ENCODE measurements at places on chromosomes 3 and 15. TPM values are rescaled to one million over a fixed set of nuclear protein-coding genes. Genes with fewer than 3 reads are reported as not detected.
A peak's percentile ranks its signal among the peaks of the same experiment; 100 is the strongest.

GRCh38 chr3:57927166-57927565, 81.1 kb upstream of the FLNB start:
- H3K4me3 ChIP-seq = no peak overlapping the region
- H3K36me3 ChIP-seq = peaks cover 25% of the 10 kb centered on the region
- no peak for DNase-seq
- H3K27me3 ChIP-seq = no peaks in the 10 kb centered on the region
- H3K27ac ChIP-seq = no peak overlapping the region

The TERC gene
- 204 TPM for total RNA-seq

The MESP1 gene
- 2.7 TPM for total RNA-seq

DNA sequence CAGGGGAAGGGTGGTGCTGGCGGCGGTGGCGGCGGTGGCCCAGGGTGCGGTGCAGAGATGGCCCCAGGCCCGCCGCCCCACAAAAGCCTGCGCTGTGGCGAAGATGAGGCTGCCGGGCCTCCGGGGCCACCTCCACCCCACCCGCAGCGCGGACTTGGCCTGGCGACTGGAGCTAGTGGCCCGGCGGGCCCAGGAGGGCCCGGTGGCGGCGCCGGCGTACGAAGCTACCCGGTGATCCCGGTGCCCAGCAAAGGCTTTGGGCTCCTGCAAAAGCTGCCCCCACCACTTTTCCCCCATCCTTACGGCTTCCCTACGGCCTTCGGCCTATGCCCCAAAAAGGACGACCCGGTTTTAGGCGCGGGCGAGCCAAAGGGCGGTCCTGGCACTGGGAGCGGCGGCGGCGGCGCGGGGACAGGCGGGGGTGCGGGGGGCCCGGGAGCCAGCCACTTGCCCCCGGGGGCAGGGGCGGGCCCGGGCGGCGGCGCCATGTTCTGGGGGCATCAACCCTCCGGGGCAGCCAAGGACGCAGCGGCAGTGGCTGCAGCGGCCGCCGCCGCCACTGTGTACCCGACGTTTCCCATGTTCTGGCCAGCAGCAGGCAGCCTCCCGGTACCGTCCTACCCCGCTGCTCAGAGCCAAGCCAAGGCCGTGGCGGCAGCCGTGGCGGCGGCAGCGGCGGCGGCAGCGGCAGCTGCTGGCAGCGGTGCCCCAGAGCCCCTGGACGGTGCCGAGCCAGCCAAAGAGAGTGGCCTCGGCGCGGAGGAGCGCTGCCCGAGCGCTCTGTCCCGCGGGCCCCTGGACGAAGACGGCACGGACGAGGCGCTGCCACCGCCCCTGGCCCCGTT, 1.6 kb downstream of the SKOR1 start:
- no peaks in the 10 kb centered on the region for H3K36me3 ChIP-seq
- H3K4me1 ChIP-seq = peaks cover 66% of the 10 kb centered on the region
- peaks cover 50% of the 10 kb centered on the region for H3K27me3 ChIP-seq
- no peak overlapping the region for H3K27ac ChIP-seq

GRCh38 chr3:83807511-83807910, 1151.3 kb upstream of the CADM2 start:
- no peak for DNase-seq
- no peaks in the 10 kb centered on the region for H3K27me3 ChIP-seq
- no peaks in the 10 kb centered on the region for H3K36me3 ChIP-seq
- H3K4me3 ChIP-seq = no peak overlapping the region
- no peak overlapping the region for H3K27ac ChIP-seq
- H3K4me1 ChIP-seq = no peaks in the 10 kb centered on the region

The TOMM70 gene
- 26.8 TPM for total RNA-seq

DNA sequence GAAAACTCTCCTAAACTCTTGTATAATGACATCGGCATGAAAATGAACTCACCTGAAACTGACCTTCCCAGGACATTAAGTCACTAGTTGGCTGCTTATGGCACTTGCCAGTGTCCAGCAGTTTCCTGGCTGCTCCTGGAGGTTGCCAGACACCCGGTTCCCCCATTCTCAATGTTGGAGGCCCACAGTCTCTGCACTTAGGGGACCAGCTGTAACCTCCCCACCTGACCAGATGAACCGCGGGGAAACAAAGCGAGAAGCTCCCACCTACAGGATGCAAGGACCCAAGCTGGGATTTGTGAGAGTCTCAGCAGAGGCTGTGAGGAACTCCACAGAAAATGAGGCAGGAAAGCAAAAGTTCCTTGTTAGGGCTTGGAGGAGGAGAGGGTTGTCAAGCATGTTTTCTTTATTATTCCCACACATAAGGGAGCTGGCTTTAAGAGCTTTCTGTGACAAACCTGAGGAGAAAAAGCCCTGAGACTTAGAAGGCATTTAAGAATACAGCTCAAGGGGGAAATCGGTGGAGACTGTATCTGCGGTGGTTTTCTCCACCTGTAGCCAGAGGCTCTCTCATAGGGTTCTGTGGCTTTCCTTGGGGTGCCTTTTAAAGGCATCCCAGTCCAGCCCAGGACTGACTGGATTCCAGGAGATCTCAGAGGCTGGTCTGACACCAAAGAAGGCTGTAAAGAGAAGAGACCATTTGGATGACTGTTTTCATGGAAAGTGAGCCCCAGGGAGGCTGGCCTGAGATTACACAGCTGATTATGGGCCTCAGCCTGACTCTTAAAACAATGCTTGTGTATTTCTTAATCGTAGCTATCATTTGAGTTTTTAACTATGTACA, 4.6 kb downstream of the TPM1 start:
- no peaks in the 10 kb centered on the region for H3K36me3 ChIP-seq
- peak overlapping the region; percentile 85 for H3K4me3 ChIP-seq
- no peak for DNase-seq
- H3K27ac ChIP-seq = peak overlapping the region; percentile 83

The MAGI1 gene
- total RNA-seq = 47.1 TPM

DNA sequence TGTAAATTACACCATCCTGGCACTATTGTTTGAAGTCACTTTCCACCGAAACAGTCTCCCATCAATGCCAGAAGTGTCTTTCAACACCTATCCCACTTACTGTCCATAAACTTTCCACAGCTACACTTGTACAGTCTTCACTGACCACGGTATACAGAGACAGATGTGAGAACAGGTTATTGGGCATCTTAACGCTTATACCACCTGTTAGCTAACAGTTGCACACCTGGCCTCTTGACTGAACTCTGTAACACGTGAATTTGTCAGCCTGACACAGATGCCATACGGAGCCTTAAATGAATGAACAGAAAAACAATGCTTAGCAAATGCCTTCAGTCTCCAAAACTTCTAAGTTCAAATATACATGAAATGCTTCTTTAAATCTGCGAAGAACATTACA, 440.5 kb downstream of the SHQ1 start:
- H3K4me3 ChIP-seq = no peak overlapping the region
- H3K4me1 ChIP-seq = peaks cover 91% of the 10 kb centered on the region
- no peak for DNase-seq

The PLCH1 gene
- 0.25 TPM for total RNA-seq

The NR2E3 gene
- total RNA-seq = 0.98 TPM

- no peaks in the 10 kb centered on the region for H3K36me3 ChIP-seq
- H3K4me3 ChIP-seq = no peak overlapping the region
- no peaks in the 10 kb centered on the region for H3K4me1 ChIP-seq
- DNase-seq = no peak
- H3K27ac ChIP-seq = no peak overlapping the region
Measured at GRCh38 chr3:36511791-36512486, 131.6 kb downstream of the STAC start.

- no peaks in the 10 kb centered on the region for H3K36me3 ChIP-seq
- no peak overlapping the region for H3K4me3 ChIP-seq
- H3K27me3 ChIP-seq = no peaks in the 10 kb centered on the region
- no peak for DNase-seq
- no peak overlapping the region for H3K27ac ChIP-seq
- no peaks in the 10 kb centered on the region for H3K4me1 ChIP-seq
Measured at GRCh38 chr3:130827486-130827885, 66.4 kb upstream of the ATP2C1 start.

DNA sequence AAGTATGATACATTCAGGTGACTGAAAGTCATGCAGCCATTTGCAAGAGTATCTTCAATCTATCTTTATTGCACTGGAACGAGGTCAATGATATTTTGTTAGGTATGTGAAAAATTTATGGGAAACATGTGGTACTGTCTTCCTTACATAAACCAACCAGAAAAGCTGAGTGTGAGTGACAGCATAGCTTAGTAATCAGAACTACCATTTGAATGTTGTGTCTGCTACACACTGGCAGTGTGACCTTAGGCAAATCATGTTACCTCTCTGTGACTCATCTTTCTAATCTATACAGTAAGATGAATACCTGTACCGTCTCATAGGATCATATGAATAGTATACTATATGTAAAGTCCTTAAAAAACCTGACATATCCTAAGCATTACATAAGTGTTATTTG, 337.9 kb upstream of the IL12A start:
- H3K27ac ChIP-seq = no peak overlapping the region
- no peak overlapping the region for H3K4me3 ChIP-seq
- H3K27me3 ChIP-seq = no peaks in the 10 kb centered on the region
- no peaks in the 10 kb centered on the region for H3K4me1 ChIP-seq
- DNase-seq = no peak

GRCh38 chr3:60298141-60298540, 953.1 kb downstream of the FHIT start:
- H3K27ac ChIP-seq = no peak overlapping the region
- H3K36me3 ChIP-seq = no peaks in the 10 kb centered on the region
- H3K27me3 ChIP-seq = no peaks in the 10 kb centered on the region
- no peak overlapping the region for H3K4me3 ChIP-seq

- no peaks in the 10 kb centered on the region for H3K27me3 ChIP-seq
- no peaks in the 10 kb centered on the region for H3K36me3 ChIP-seq
- peaks cover 29% of the 10 kb centered on the region for H3K4me1 ChIP-seq
- H3K4me3 ChIP-seq = no peak overlapping the region
Measured at GRCh38 chr15:31222773-31223341, 103.8 kb upstream of the KLF13 start.

The SUCLG2 gene
- 29.5 TPM for total RNA-seq

DNA sequence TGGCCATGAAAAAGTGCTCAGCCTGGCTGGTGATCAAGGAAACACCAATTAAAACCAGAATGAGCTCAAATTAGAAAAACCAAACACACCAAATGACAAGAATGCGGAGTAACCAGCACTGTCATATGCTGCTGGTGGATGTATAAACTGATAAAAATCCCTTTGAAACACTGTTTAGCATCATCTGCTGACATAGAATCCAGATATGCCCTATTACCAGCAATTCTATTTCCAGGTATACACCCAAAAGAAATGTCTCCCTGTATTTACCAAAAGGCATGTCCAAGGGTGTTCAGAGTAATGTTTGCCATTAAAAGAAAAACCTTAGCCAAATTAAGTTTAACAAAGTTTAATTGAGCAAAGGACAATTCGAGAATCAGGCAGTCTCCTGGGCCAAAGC, 138.6 kb downstream of the FMN1 start:
- H3K27me3 ChIP-seq = no peaks in the 10 kb centered on the region
- no peak for DNase-seq
- H3K4me1 ChIP-seq = no peaks in the 10 kb centered on the region

The B3GALNT1 gene
- 4.9 TPM for total RNA-seq

DNA sequence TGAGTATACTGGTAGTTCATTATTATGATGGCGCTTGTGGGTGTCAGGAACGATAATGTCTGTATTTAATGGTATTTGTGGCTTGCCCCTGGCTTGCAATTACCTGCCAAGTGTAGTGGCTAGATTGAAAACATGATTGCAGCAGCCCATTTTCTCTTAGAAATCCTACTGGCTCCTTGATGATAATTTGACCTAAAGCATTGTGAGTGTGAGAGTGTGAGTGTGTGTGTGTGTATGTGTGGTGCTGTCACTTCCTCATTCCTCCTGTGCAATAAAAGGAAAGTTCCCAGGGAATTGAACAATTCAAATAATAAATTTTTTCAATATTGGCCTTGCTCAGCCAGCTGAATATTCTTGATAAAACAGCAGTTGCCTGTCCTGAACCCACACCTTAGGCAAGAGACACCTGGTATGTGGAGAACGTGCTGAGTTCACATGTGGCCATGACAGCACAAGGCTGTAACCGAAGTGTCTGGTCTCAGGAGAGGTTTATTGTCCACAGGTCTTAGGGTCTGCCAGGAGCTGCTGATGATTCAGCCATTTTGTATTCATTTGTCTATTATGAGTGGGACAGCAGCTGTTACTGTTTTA, 193.3 kb downstream of the CD47 start:
- no peak overlapping the region for H3K27ac ChIP-seq
- H3K4me3 ChIP-seq = no peak overlapping the region
- H3K4me1 ChIP-seq = no peaks in the 10 kb centered on the region
- no peaks in the 10 kb centered on the region for H3K27me3 ChIP-seq
- DNase-seq = no peak

The FBXW12 gene
- total RNA-seq = not detected

- no peaks in the 10 kb centered on the region for H3K4me1 ChIP-seq
- H3K27ac ChIP-seq = no peak overlapping the region
- no peak overlapping the region for H3K4me3 ChIP-seq
- DNase-seq = no peak
- no peaks in the 10 kb centered on the region for H3K27me3 ChIP-seq
- H3K36me3 ChIP-seq = no peaks in the 10 kb centered on the region
Measured at GRCh38 chr3:29183346-29184087, 97.4 kb upstream of the RBMS3 start.

Data from vagina (tissue), 2 donors.